ENCODE measurements at places on chromosomes 11 and 22.

GRCh38 chr11:117020287-117020686, 77.9 kb downstream of the SIK3 start:
- DNase-seq = no peak

DNA sequence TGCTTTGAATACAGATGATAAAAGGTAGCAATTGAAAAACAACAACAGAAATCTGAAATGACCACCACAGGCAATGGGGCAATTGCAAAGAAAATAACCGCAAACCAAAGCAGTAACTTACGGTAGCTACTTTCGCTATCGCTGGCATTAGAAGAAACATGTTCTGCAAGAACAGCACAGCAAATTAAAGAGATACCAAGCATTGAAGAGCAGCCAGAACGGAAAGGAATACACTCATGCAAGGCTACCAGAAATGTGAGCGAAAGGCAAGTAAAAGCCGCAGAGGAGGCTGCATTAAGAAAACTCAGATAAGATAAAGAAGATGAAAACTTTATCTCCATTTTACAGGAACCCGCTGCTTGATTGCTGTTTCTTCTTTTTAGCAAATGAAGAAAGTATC, 194.1 kb upstream of the CCDC90B start:
- no peak for DNase-seq

GRCh38 chr11:34124885-34125668, 19.6 kb downstream of the NAT10 start:
- DNase-seq = no peak

- DNase-seq = peak; percentile 82
Measured at GRCh38 chr22:37166675-37167066, 17.0 kb upstream of the IL2RB start.

All from Peyer's patch (tissue), 4 donors.